H1 (cell line): ENCODE measurements at places on chromosomes 3 and 15. TPM values are rescaled to one million over a fixed set of nuclear protein-coding genes. Genes with fewer than 3 reads are reported as not detected.

DNA sequence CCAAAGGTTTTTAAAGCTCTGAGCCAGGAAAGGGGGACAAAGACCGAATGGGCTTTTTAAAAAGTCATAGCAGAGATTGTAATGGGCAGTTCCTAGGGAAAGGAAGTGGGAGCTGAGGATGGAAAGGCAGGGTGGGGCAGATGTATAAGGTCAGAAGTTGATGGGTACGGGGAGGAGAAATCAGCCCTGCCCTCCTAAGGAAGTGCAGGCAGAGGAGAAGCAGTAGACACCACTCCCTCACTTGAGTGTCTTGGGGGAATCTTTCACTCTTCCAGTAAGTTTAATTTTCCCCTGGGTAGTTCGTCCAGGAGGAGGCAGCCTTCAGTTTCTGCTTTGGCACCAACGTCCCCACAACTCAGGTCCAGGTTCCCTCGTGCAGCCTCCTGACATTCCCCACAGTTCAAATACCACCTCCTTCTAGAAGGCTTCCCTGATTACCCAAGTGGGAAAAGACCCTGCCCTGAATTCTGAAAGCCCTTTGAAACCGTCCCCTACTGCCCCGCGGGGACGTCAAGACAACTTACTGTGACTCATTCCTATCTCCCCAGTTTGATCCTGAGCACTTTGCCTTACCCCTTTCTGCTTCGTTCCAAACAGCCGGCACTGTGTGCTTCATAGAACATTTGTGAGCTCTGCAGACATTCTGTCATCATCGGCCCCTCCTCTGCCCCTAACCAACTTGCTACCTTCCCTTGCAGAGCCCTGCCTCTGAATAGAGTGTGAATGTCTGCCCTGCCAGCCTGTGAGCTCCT, 14.3 kb upstream of the SRP14 start:
- no peak for DNase-seq

DNA sequence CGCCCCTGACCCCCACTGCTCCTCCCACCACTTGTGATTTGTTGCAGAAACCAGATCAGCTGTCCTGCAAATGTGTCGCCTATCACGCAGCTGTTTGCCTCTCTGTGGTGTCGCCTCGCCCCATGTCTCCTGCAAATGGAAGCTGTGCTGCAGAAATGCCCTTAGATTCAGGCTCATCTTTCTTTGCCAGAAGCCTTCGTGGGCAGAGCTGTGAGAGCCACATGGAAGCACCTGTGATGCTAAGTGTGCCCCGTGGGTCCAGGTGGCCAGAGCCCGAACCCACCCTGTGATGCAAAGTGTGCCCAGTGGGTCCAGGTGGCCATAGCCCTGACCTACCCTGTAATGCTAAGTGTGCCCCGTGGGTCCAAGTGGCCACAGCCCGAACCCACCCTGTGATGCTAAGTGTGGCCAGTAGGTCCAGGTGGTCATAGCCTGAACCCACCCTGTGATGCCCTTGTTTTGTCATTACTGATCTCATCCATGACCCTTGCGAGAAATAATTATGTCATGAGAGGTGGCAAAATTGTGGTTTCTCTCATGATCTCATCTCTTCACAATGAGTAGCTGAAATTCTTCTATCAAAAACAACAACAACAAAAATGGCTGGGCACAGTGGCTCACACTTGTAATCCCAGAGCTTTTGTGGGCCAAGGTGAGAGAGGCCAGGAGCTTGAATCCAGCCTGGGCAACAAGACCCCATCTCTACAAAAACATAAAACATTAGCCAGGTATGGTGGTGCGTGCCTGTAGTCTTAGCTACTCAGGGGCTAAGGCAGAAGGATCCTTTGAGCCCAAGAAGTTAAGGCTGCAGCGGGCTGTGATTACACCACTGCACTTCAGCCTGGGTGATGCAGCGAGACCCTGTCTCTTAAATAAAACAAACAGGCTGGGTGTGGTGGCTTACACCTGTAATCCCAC, 187.4 kb downstream of the GOLGA6L6 start:
- DNase-seq: no peak

- DNase-seq: no peak
Measured at GRCh38 chr3:160685144-160685766, 8.3 kb downstream of the ARL14 start.

GRCh38 chr3:188941103-188941502, 230.7 kb upstream of the TPRG1 start:
- DNase-seq: no peak

DNA sequence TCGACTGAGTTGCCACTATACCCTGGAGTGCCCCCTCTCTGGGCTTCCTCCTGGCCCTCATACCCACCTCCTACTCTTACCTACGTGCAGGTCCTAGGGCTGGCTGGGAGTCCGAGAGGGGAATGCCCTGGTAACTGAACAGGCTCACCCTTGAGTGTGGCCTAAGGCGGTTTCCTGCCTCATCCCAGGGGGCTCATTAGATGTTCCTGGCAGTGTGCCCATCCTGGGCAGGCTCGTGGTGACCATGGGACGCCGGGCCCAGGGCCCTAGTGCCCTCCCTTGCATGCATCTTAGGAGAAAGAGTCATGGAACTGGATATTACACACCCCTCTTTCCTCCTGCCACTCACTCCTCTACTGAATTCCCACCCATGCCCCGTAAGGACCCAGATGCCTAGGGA, 2.8 kb downstream of the SEMA4B start:
- DNase-seq: no peak

GRCh38 chr3:182490596-182491491, 302.5 kb upstream of the ATP11B start:
- DNase-seq: no peak

GRCh38 chr15:85049805-85050204, 68.1 kb downstream of the PDE8A start:
- no peak for DNase-seq

MKRN3 gene
- not detected in 2 replicates for total RNA-seq
